HFF-Myc (cell line): ENCODE measurements at places on chromosomes 13 and 19.

- no peak for DNase-seq
These were observed 10.2 kb upstream of the ONECUT3 start for GRCh38 chr19:1742989-1743696.

- DNase-seq = peak; percentile 19
These were observed 277.9 kb downstream of the ZNF536 start for GRCh38 chr19:30649934-30650614.

DNA sequence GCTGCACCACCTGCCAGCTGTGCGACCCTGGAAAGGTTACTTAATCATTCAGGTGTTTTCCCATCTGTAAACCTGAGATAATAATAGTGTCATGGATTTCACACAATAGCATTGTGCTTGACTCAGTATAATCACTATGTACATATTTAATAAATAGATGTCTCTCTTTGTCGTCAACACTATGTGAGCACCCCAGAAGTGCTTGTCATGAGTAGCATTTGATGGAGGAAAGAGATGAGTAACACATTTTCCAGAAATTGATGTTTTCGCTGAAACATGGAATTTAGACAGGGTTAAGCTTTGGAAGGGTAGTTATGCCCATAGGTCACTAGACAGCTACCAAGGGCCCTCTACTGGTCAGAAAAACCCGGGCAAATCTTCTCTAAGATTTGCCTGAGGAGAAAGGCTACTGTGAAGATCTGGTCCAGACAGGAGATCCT, 9.5 kb upstream of the MBNL2 start:
- DNase-seq = no peak

DNA sequence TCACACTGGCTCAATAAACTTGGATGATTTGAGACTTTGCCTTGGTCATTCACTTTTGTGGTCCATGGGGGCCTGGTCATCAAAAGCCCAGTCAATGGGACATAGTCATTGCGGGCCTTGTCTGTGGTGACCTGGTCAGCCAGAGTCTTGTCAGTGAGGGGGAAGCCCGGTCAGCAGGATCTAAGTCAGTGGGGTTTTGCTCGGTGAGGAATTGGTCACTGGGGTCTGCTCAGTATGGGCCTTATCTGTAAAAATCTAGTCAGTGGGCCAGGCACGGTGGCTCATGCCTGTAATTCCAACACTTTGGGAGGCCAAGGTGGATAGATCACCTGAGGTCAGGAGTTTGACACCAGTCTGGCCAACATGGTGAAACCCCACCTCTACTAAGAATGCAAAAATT, 63.7 kb upstream of the TPM4 start:
- no peak for DNase-seq

DNA sequence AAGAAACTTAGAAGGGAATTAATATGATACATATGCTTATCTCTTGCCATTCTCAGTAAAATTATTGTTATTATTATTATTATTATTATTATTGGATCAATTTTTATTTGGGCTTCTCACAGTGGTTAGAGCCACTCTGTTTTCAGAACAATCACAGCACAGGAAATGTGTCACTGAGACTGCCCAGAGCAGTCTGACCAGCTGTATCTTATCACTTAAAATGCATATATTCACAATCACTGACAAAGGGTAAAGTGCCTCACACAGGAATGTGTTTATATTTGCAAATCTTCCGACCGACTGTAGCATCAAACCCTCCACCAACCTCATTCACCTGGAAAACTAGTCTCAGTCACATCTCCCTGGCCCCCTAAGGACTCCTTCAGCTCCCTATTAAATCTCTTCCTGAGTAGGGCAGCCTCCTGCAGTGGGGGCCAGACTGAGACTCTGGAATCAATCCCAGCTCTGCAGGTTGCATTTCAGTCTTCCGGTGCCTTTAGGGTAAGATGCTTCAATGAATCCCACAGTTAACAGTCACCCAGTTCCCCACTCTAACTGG, 738.3 kb upstream of the SLITRK5 start:
- no peak for DNase-seq

GRCh38 chr13:20873348-20873747, 29.2 kb downstream of the XPO4 start:
- peak; percentile 14 for DNase-seq

DNA sequence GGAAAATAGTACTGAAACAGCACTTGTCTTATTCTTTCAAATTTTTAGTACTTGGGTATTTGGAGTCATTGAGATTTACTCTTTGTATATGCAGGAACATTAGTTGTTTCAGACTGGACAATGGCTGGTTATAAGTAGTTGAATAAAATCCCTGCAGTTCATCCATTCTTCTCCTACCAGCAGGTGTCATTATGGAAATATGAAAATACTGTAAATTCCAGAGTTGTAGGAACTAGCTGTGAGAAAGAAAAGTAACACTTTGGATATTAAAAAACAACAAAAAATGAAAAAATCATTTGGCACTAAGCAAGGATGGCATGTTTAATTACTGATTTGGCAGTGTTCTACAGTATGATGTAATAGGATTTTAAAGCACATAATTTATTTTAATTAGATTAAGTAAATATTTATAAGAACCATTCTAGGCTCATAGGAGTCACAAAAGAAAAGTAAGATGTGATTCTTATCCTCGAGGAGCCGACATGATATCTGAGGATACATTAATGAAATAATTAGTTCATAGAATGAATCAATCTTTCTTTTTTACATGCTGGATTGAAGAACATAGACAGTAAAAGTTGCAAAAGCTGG, 155.3 kb downstream of the KCNRG start:
- no peak for DNase-seq

DNA sequence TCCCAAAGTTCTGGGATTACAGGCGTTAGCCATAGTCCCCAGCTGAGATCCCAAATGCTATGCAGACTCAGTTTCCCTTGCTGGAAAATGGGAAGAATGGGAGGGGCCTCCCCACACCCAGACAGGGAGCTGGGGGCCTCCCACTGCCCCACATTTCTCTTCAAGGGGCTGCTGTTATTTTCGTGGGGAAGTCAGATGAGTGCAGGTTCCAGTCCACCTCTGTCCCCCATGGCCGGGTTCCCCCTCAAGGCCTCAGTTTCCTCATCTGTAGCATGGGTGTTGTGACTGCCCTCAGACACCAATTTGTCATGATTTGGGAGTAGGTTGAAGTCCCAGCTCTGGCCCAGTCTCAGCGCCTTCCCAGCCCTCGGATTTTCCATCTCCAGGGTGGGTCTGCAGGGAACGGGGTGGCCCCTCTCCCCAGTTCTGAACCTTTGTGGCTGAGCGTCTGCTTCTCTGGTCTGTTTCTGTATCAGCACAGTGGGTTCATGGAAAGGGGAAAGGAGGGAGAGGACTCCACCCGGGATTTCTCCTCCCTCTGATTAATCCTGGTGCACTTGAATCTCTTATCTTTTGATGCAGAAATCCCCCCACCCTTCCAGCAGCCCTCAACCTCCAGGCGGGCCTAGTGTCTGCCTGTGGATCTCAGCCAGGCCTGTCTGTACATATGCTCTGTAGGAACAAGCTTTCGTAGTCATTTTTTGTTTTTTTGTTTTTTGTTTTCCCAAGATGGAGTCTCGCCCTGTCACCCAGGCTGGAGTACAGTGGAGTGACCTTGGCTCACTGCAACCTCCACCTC, 12.2 kb downstream of the NFIC start:
- DNase-seq = no peak

GRCh38 chr19:12034620-12035019, 859 bp downstream of the ZNF433 start:
- DNase-seq = no peak

DNA sequence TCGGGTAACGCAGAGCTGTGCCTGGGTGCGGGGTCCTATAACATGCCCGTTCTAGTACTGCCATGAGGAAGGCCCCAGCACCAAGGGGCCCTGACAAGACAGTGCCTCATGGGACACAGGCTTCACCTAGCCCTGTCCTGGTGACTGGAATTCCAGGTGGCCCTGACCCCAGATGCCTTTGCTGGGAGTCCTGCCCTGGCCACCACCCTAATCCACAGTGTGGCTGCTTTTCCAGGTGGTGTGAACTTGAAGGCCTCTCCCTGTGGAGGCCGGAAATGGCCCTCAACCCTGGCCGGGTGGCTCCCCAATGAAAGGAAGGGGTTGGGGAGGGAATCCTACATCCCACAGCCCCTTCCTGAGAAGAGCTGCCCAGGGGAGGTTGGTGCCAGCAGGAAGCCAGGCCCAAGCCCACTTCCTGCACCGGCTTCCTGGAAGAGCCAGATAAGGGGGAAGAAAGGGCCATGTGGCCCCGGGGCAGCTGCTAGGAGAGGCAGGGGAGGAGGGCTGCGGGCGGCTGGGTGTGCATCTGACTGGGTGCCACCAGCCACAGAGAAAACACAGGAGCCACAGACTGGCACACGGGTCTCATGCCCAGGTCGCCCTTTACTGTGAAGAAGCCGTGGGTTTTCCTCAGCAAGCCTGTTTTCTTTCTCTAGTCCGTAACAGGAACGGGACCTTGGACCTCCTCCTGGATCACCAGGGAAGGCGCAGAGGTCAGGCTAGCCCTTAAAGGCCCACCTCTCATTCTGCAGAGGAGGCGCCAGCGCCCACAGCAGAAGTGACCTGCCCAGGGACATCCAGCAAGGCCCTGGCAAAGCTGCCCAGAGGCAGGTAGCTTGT, 4.7 kb downstream of the LSM4 start:
- no peak for DNase-seq

- DNase-seq = no peak
These were observed 5.9 kb downstream of the CLPTM1 start for GRCh38 chr19:44960906-44961728.

DNA sequence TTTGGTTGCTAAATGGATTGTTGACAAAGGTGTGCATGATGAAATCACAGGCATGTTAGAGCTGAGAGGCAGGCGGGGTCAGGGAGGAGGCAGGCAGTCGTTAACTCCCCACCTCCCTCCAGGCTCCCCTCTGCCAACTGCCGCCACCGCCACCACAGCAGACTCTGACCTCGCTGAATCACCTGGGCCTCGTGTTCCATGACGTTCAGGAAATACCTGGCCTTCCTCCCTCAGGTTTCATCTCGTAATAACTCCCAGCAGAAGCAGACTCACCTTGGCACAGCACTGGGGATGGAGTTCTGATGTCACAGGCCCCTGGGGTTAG, 198.5 kb downstream of the KATNAL1 start:
- DNase-seq = no peak
